ENCODE measurements at places on chromosomes 16 and 17.
A peak's percentile ranks its signal among the peaks of the same experiment; 100 is the strongest.

- DNase-seq = no peak
These were observed 8.0 kb downstream of the PROCA1 start for GRCh38 chr17:28703552-28704218.

DNA sequence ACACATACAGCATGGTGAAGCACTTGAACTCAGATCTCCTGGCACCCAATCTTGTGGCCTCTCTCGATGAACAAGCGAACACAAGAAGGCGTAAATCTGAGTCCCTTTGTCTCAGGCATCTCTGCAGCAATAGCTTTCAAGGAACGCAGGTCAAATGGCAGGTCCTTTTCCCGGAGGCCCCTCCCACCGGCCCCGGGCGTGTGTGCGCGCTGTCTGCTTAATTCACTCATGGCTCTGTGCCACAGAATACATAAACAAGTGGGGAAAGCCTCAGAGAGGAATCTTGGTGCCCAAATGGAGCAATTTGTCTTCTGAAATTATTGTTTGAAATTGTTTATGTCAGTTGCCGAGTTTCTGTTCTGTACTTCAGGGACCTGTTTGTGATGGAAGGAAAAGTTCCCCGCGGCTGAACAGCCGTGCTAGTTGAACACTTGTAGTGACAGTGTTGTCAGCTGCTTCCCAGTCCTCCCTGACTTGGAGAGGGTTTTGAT is 14.8 kb downstream of the MYOCD start:
- no peak for DNase-seq

GRCh38 chr17:10186771-10187410 is 11.5 kb downstream of the GAS7 start:
- no peak for DNase-seq

GRCh38 chr17:38632334-38632733 is 26.6 kb upstream of the SRCIN1 start:
- no peak for DNase-seq

- no peak for DNase-seq
These were observed 21.1 kb upstream of the CORO6 start for GRCh38 chr17:29643817-29644160.

DNA sequence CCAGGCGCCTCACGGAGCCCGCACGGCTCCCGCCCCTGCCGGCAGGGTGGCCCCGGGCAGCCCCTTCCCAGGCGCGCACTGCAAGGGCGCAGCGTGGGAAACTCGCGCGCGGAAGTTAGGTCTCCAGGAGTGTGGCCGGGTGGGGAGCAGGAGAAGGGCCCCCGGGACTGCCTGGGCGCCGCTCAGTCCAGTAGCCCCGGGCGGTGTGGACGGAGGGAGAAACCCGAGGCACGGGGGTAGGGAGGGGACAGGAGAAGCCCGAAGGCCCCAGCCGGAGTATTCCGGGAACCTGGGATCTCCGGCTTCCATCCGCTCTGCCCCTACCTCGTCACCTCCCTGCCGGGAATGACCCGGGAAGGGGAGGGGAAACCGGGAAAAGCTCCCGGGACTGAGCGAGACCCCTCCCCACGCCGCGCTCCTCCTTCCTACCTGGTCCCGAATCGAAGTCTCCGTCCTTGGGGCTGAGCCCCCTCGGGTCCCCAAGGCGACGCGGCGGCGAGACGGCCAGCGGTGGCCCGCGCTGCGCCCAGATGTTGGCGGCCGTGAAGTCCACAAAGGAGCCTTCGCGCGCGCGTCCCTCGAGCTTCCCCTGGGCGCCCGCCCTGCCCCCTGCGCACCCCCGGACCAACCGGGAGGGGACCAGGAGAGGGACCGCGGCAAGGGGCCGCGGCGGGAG is 418 bp downstream of the SOCS3 start:
- DNase-seq = no peak

DNA sequence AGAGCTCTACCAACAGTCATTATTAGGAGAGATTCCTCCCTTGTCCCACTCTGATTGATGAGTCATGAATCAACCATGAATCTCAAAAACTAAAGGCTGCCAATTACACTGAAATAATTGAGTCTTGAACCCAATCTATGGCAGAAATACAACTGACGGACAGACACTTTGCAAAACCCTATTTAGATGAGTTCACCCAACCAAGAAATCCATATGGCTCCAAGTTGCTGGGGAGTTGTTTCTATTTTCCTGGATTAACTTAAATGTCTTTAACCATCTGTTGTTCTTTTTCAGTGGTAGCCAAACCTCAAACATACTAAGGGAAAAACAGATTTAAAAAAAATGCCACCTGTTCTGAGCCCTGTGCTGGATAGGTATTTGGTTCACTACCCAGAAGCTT is 151.0 kb downstream of the SHISA9 start:
- DNase-seq = no peak

- DNase-seq = no peak
These were observed 16.7 kb downstream of the KRABD2 start for GRCh38 chr17:8359769-8360168.

- DNase-seq = peak; percentile 69
These were observed 5.7 kb downstream of the GRN start for GRCh38 chr17:44350733-44351226.

DNA sequence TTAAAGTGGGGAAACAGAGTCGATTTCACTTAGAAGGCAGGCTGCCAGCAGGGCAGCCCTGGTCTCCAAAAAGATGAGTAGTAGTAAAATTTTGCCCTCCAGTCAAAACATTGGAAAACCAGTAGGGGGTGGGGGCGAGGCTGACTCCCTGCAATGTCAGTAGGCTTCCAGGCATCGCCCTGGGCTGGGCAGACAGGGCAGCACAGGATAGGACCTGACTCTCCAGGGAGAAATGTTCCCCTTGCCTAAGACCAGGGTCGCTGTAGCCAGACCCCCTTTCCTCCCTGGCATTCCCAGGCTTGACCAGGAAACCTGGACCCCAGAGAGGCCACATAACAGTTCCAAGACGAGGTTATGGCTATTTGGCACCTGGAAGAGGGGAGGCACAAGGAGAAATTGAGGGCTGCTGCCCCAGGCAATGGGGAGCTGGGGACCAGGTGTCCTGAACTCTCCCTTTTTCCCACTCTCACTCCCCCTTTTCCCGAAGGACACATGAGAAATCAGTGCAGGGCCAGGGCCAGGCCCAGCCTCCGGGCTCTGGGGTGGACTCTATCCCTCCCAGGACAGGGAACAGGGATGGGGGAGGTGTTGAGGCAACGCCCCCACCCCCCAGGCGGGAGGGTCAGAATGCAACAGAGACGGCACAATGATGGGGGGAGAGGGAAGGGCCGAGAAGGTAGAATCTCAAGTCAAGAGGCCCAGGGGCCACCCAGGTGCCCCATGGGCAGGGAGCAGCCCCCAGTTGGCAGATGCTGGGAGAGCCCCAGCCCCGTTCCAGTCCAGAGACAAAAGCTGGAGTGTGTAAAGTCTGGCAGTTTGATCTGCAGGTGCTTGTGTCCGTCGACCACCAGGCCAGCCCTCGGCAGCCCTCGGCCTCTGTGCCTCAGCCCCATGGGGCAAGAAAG is 4.5 kb upstream of the SAMD14 start:
- no peak for DNase-seq

- DNase-seq = peak; percentile 55
These were observed 68.8 kb downstream of the AMFR start for GRCh38 chr16:56356276-56357240.
